ENCODE measurements at places on chromosomes 7 and 10.

GRCh38 chr7:41167836-41168235, 535.1 kb downstream of the INHBA start:
- no peak for DNase-seq

DNA sequence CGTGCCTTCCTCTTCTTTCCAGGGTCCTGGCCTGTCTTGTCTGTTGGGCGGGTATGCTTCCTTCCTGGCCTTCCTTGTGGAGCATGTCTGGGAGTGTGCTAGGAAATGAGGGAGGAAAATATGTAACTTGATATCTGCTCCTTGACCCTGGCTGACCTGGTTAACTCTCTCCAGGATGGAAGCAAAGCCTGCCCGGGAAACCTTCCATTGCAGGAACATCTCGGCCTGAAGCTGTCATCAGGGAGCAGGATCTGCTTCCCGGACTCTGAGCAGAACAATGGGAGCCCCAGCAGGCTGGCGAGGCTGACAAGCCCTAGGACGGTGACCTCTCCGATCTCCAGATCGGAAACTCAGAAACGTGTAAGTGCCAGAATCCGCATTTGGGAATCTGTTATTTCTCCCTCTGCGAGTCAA, 340.3 kb downstream of the FRMD4A start:
- no peak for DNase-seq

- no peak for DNase-seq
Measured at GRCh38 chr10:79241990-79242619, 105.2 kb upstream of the PPIF start.

DNA sequence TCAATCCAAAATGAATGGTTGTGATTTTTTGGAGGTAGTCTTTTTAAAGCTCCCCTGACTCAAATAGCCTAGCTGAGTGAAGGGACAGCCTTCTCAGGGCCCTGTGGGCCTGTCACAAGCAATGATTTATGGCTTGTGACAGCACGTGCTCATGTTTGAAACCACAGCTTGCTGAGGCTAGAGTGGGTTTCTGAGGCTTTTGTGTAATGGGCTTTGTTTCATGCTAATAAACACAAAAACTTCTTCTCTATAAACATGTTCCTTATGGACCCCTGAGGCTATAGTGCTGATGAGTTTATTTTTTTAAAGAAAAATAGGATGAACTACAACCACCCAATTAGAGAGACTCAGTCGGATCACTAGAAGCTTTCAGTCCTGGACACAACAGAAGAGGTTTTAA, 36.1 kb upstream of the BET1 start:
- no peak for DNase-seq

- no peak for DNase-seq
Measured at GRCh38 chr10:94088926-94089381, 95.2 kb downstream of the PLCE1 start.

DNA sequence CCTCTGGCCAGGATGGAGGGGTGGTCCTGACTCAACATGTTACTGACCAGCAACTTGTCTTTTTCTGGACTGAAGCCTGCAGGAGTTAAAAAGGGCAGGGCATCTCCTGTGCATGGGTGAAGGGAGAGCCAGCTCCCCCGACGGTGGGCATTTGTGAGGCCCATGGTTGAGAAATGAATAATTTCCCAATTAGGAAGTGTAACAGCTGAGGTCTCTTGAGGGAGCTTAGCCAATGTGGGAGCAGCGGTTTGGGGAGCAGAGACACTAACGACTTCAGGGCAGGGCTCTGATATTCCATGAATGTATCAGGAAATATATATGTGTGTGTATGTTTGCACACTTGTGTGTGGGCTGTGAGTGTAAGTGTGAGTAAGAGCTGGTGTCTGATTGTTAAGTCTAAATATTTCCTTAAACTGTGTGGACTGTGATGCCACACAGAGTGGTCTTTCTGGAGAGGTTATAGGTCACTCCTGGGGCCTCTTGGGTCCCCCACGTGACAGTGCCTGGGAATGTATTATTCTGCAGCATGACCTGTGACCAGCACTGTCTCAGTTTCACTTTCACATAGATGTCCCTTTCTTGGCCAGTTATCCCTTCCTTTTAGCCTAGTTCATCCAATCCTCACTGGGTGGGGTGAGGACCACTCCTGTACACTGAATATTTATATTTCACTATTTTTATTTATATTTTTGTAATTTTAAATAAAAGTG, 6.0 kb downstream of the PLAU start:
- no peak for DNase-seq
